Activated CD4-positive, alpha-beta T cell treated with anti-CD3 and anti-CD28 coated beads for 36 hours (primary cell): ENCODE measurements at places on chromosomes 7 and 10.
A peak's percentile ranks its signal among the peaks of the same experiment; 100 is the strongest.

DNA sequence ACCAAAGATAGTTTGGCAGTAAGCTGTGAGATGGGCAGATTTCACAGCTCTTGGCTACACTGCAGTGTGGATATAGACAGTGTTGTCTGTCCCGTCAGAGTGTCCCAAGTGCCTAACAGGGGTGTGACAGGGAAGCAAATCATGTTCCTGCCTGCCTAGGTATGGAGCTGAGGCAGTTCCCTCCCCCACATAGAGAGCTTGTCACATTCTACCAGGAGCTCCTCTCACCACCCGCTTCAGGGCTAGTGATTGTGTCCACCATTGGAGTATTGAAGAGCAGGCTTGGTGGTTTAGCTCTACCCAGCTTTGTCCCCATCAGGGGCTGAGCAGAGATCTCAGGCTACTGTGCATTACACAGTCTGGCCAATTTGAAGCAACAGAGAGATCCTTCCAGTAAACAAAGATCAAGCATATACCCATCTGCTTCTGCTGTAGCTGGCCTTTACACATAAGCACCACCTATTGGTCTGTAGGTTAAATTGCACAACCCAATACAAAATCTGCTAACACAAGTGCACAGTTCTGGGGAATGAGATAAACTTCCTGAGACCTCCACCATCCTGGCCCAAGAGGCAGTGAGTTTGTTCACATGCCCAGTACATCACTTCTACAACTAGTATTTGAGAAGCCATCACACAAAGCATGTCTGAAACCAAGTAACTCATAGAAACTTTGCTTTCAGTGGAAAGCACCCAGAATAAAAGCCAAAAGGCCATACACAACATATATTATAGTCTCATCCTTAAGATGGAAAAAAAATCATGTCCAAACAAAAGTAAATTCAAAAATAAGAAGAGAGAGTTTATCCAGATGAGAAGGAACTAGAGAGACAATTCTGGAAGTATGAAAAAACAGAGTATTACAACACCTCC, 67.3 kb downstream of the GLCCI1 start:
- no peaks in the 10 kb centered on the region for H3K27me3 ChIP-seq
- H3K4me3 ChIP-seq: no peak overlapping the region
- peaks cover 16% of the 10 kb centered on the region for H3K36me3 ChIP-seq
- peaks cover 23% of the 10 kb centered on the region for H3K4me1 ChIP-seq

GRCh38 chr10:1185911-1186682, 129.9 kb downstream of the WDR37 start:
- H3K27ac ChIP-seq: no peak overlapping the region
- DNase-seq: no peak
- no peaks in the 10 kb centered on the region for H3K36me3 ChIP-seq
- H3K4me3 ChIP-seq: no peak overlapping the region

DNA sequence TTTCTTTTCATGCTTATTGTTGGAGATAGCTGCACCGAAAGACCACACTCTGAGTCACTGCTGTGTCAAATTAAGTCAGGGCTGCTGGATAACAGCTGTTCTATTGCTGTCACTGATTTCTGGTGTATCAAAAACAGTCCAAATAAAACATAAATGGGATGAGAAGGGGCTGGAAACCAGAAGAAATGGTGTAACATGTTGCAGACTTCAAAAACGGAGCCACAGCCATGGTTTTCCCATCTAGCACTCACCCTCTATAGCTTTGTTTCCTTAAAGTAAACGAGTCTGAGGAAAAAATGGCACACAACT, 103.3 kb upstream of the DIP2C start:
- peaks cover 11% of the 10 kb centered on the region for H3K36me3 ChIP-seq
- no peak overlapping the region for H3K27ac ChIP-seq
- H3K4me1 ChIP-seq: peaks cover 4% of the 10 kb centered on the region
- no peak overlapping the region for H3K4me3 ChIP-seq
- no peak for DNase-seq
- no peaks in the 10 kb centered on the region for H3K27me3 ChIP-seq

GRCh38 chr10:34507217-34507616, 307.9 kb downstream of the PARD3 start:
- H3K4me3 ChIP-seq: no peak overlapping the region
- peaks cover 2% of the 10 kb centered on the region for H3K4me1 ChIP-seq
- no peaks in the 10 kb centered on the region for H3K36me3 ChIP-seq
- H3K27ac ChIP-seq: no peak overlapping the region

GRCh38 chr7:5682551-5683279, 98.7 kb downstream of the RNF216 start:
- peaks cover 72% of the 10 kb centered on the region for H3K4me1 ChIP-seq
- peaks cover 37% of the 10 kb centered on the region for H3K36me3 ChIP-seq
- peak overlapping the region; percentile 86 for H3K27ac ChIP-seq
- H3K4me3 ChIP-seq: no peak overlapping the region
- H3K27me3 ChIP-seq: no peaks in the 10 kb centered on the region
- DNase-seq: no peak

DNA sequence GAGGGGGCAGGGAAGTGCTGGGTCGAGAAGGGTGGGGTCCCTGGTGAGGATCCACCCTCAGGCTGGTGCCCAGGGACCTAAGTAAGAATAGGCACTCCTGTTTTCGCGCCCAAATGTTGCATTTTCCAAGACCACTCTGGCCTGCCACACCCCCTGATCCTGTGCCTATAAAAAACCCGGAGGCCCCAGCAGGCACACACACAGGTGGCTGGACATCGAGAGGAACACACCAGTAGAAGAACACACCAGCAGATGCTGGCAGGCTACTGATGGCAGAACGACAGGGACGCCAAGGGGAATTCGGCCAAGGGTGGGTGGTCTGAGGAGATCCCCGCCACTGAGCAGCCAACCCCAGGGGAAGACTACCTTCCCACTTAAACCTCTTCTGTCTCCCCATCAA, 633.9 kb upstream of the POT1 start:
- H3K4me3 ChIP-seq: no peak overlapping the region
- no peak overlapping the region for H3K27ac ChIP-seq
- H3K27me3 ChIP-seq: no peaks in the 10 kb centered on the region

- H3K36me3 ChIP-seq: peaks cover 4% of the 10 kb centered on the region
- no peak overlapping the region for H3K27ac ChIP-seq
- DNase-seq: no peak
- no peaks in the 10 kb centered on the region for H3K4me1 ChIP-seq
- H3K4me3 ChIP-seq: no peak overlapping the region
Observed at GRCh38 chr7:2437136-2437535, 33.7 kb downstream of the CHST12 start.

- peak; percentile 19 for DNase-seq
- peaks cover 7% of the 10 kb centered on the region for H3K4me1 ChIP-seq
- H3K36me3 ChIP-seq: no peaks in the 10 kb centered on the region
Observed at GRCh38 chr10:42475168-42476098, 162.9 kb downstream of the ZNF33B start.

GRCh38 chr7:80488851-80489370, 23.0 kb downstream of the GNAT3 start:
- H3K27me3 ChIP-seq: no peaks in the 10 kb centered on the region
- H3K4me3 ChIP-seq: no peak overlapping the region
- H3K27ac ChIP-seq: no peak overlapping the region
- no peaks in the 10 kb centered on the region for H3K4me1 ChIP-seq
- DNase-seq: no peak

- no peaks in the 10 kb centered on the region for H3K27me3 ChIP-seq
- DNase-seq: no peak
- no peak overlapping the region for H3K4me3 ChIP-seq
- peaks cover 13% of the 10 kb centered on the region for H3K4me1 ChIP-seq
- H3K36me3 ChIP-seq: no peaks in the 10 kb centered on the region
Observed at GRCh38 chr10:3750854-3751253, 34.2 kb downstream of the KLF6 start.
